ENCODE measurements at places on chromosomes 1 and 21.

GRCh38 chr1:58573138-58573537 lies 3.9 kb downstream of the TACSTD2 start:
- DNase-seq = no peak

- no peak for DNase-seq
These were observed 1502.5 kb downstream of the KCNT2 start for GRCh38 chr1:195105773-195106172.

- DNase-seq = no peak
These were observed 46.2 kb downstream of the L1TD1 start for GRCh38 chr1:62240651-62241370.

- no peak for DNase-seq
These were observed 37.0 kb upstream of the CCSAP start for GRCh38 chr1:229379846-229380245.

DNA sequence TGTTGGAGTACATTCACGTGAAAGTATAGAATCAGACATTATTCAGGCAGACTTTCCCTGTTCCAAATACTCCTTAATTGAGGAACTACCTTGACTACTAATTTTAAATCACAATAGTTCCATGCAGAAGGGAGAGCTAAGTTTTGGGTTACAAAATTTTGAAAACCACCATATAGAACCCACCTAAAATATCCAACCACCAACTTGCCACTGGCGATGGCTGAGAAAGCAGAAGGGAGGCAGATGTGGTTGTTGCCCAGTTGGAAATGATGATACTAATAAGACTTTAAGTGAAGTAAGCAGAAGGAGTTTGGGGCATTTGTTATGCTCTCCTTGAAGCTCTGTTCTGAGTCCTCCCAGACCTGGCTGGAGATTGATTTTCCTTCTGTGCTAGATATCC lies 190.7 kb downstream of the HLX start:
- no peak for DNase-seq
